H1 (cell line): ENCODE measurements at places on chromosomes 6 and 20. TPM values are rescaled to one million over a fixed set of nuclear protein-coding genes. Genes with fewer than 3 reads are reported as not detected.

Gene TSPO2
- total RNA-seq: not detected in 2 replicates

GRCh38 chr20:19966840-19967239 lies 50.3 kb upstream of the NAA20 start:
- H3K27me3 ChIP-seq: no peaks in the 10 kb centered on the region
- H3K4me1 ChIP-seq: peaks cover 6% of the 10 kb centered on the region
- H3K27ac ChIP-seq: no peak overlapping the region
- DNase-seq: no peak

DNA sequence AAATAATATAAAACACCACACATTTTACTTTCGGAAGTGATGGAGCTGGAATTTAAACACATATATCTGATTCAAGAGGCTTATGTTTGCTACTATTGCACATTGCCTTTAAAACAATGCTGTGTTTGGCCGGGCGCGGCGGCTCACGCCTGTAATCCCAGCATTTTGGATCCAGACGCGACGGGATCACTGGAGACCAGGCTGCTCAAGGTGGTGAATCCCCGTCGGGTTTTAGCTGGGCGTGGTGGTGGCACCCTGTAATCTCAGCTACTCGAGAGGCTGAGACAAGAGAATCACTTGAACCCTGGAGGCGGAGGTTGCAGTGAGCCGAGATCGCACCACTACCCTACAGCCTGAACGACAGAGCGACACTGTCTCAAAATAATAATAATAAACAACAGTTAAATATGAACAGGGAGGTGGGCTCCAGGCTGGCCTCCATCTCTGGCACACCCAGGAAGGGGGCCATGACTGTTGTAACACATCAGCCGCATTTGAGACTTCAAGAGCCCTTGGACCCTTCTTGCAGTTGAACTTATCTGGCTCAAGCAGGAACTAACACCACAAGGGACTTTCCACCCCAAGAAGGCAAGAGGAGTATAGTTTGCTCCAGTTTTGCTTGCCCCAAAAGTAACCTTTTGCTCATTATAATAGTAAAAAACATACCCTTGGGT lies 127.1 kb upstream of the ZNF184 start:
- no peak for DNase-seq
- H3K36me3 ChIP-seq: no peaks in the 10 kb centered on the region
- no peaks in the 10 kb centered on the region; the same call in 1 of the 2 replicates for H3K27me3 ChIP-seq
- H3K27ac ChIP-seq: no peak overlapping the region
- no peak overlapping the region for H3K4me3 ChIP-seq
- H3K4me1 ChIP-seq: no peaks in the 10 kb centered on the region

DNA sequence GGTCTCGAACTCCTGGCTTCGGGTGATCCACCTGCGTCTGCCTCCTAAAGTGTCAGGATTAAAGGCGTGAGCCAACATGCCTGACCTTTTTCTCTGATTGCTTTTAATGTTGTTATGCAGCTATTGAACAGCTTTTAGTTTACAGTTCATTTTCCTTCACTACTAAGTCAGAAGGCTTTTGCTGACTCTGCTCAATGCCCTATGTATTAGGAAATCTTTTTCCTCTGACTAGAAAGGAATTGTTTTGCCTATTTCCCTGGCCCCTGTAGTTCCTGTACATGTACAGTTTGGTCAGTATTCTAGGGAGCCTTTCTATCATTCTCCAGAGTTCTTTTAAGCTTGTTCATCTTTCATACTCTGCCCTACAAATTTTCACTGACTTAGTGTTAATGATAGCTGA lies 280.2 kb downstream of the CDKAL1 start:
- no peak for DNase-seq
- peaks cover 11% of the 10 kb centered on the region; the same call in 1 of the 2 replicates for H3K4me1 ChIP-seq
- H3K27me3 ChIP-seq: no peaks in the 10 kb centered on the region
- H3K27ac ChIP-seq: no peak overlapping the region

DNA sequence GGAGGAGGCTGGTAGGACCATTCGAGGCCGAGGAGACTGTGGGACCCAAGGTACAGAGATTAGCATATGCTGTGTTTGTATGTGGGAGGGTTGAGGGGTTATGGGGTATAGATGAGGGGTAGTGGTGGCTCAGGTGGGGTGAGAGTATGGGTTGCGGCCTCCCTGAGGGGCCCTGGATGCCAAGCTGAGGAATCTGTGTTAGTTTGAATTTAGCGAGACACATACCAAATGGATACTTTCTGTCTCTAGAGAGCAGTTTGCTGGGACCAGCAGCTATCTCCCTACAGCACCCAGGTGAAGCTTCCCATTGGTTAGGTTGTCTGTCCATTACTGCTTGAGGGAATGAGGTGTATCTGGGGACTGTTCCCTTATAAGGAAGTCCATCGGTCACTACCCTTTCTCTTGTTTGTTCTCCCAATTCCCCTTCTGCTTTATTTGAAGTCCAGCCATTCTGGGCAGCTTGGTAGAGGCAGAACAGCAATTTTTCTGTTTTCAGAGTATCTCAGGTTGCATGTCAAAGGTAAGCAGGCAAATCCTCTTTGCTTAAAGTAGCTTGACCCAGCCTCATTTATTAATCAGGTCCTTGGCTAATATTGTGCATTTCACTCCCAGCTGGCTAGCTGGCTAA lies 15.2 kb downstream of the CHMP4B start:
- DNase-seq: no peak
- no peaks in the 10 kb centered on the region for H3K36me3 ChIP-seq
- no peak overlapping the region for H3K4me3 ChIP-seq
- no peaks in the 10 kb centered on the region for H3K27me3 ChIP-seq
- 0 out of 2 replicates have a peak overlapping the region, but pooled peaks have one; percentile 43 for H3K27ac ChIP-seq
